ENCODE measurements at places on chromosomes 3 and 15.
A peak's percentile ranks its signal among the peaks of the same experiment; 100 is the strongest.

DNA sequence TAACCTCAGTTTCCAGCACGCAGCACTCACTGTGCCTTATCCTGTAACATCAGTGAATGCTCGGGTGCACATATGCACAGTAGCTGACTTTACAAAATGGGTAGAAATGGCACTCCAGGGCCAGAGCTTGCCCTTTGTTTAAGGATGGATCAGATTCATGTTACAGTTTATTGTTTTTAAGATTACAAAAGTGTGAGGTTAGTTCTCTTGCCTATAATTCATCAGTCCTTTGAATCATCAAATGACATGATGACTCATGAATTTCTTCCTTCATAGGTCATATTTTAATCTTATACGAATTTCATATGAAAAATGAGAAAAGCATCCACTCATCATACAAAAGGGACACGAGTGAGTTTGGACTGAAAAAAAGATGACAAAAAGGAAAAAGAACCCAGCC lies 545.3 kb downstream of the GBE1 start:
- no peak for DNase-seq

GRCh38 chr3:37751967-37752648 lies 109.6 kb upstream of the CTDSPL start:
- DNase-seq, result peak; percentile 7

DNA sequence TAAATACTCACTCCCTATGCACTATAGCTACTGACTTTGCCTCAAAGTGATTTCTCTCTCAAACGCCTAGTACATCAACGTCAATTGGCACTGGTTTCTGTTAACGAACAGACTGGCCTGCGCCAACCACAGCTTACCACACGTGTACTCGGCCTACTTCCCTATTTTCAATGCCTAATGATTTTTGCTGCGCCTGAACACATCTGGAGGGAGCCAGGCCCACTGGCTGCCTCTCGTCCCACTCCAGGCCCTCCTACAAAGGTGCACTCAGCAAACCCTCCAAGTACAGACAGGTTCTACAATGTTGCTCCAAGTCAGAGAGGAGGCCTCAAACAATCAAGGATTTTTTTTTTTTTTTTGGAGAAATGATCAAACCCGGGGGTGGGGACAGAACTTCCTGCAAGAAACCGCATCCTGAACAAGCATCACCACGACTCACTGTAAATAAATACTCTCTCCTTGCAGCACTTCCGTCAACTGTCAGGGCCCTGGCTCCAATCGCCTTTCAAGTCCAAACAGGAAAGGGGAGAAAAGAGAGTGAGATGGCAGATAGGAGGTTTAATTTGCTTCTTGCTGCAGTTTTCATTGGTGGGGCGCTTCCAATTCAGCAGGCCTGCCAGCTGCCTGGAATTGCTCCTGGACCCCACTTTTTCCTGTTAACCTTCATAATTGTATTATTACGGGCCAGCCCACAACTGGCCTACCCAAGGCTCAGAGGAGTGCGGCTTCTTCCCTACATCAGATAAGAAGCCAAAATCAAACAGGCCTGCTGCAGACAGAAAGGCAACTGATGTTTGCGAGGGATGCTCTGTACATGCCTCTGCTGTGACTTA lies 139.3 kb downstream of the FOXP1 start:
- no peak for DNase-seq

DNA sequence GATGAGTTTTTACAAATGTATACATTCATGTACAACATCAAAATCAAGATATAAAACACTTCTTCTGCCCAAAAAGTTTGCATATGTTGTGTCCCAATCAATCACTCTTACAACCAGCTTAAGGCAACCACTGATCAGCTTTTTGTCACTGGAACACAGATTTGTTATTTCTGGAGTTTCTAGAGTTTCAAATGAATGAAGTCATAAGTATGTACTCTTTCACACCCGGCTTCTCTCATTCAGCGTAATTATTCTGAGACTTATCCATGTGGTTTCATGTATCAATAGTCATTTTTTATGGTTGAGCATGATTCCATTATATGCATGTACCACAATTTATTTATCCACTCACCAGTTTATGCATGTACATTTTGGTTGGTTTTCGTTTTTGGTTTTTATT lies 53.0 kb upstream of the CORO2B start:
- no peak for DNase-seq

GRCh38 chr3:11651477-11651876 lies 7.8 kb upstream of the VGLL4 start:
- no peak for DNase-seq

DNA sequence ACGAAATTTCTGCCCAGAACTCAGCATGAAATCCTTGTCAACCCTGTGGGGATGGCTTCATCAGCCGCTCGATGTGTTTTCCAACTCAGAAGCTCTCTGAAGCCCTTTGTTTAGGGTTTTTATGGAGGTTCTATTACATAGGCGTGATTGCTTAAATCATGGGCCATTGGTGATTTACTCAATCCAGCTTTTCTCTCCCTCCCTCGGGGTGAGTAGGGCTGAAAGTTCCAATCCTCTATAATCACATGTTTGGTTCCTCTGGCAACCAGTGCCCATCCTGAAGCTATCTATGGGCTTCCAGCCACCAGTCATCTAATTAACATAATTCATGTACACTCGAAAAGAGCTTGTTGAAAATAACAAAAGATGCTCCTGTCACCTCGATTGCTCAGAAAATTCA lies 51.6 kb downstream of the GATM start:
- DNase-seq, result no peak

GRCh38 chr15:56322444-56322843 lies 42.8 kb upstream of the TEX9 start:
- no peak for DNase-seq

- no peak for DNase-seq
Observed at GRCh38 chr15:96089405-96090058, 241.0 kb upstream of the NR2F2 start.

DNA sequence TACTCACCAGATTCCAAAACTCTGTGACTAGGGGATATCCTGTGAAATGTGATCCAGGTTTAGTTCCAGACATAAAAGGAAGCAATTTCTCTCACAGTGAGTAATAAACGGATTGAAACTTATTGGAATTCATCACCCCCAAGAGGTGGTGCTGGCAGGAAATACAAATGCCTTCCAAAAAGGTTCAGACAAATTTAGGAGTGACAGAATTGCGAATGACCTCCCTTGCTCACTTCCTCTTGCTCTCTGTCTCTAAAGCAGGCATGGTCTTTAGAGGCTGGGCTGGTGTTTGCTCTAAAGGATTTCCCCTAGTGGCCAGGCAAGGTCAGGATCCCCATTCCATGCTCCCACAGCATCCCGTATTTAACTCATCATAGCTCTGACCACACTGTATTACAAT lies 449.4 kb upstream of the PPP2R3A start:
- DNase-seq, result no peak

- DNase-seq, result no peak
Observed at GRCh38 chr3:21314688-21315087, 436.3 kb downstream of the ZNF385D start.

DNA sequence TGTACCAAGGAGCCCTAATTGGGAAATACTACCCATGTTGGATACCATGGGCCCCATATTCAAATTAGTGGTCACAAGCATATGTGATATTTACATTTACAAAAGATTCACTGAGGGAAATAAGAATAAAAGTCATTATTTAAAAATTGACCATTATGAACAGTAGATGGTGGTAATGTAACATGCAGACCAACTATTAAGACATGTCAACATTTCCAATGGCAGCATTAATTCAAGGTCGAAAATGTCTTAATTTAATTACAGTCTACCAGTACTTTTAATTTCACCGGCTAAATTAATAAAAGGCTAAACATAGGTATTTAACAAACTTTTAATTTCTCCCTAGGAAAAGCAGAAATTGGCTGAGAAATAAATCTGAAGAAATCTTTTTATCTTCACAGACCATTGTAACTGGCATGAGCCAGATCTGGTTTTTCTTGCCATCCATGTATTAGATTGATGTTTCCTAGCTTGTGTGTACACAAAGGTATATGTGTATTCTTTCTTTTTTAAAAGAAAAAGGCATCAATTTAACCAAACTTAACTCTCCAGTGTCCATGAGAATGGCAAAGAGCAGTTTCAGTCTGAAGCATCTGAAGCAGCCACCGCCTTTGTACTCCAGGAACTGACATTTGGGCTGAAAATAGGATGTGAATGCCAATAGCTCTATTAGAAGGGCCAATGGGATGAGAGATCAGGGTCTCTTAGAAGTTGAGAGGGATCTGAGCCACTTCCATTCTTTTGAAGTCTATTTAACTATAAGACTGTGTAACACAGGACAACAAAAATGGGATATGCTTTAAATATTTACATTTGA lies 26.6 kb downstream of the NEK11 start:
- no peak for DNase-seq

DNA sequence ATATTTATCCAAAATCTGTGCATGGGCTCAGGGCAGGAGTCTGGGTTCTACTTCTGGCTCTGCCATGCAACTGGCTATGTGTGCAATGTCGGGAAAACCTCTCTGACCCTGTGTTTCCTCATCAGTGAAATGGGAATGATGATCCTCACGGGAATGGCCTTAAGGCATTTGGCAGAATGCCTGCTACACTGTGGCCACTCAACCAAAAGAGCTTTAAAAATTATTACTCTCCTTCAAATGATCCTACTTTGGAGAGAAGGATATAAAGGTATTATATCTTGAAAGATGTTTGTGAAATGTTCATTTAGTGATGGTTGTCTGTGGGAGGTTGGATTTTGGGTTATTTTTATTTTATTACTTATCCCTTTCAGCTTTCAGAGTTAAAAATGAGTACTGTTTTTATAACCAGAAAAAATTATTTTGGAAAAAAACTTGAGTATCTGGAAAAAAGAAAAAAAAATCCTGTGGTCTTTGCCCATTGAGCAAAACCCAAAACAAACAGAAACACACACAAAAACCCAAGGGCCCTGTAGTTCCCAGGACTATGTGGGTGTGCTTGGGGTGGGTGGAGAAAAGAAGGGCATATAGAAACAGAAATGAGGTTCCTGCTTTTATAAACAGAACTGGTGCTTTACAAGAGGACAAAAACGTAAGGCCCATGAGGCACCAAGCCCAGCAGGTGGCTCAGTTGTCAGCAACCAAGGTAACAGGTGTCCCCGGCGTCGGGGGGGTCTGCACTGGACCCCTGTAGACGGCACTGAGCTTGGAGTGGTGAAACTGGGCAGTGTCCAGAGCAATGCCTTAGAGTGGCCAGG lies 22.0 kb downstream of the RGMA start:
- no peak for DNase-seq

GRCh38 chr3:126713199-126713598 lies 9.2 kb downstream of the CHCHD6 start:
- DNase-seq, result no peak

DNA sequence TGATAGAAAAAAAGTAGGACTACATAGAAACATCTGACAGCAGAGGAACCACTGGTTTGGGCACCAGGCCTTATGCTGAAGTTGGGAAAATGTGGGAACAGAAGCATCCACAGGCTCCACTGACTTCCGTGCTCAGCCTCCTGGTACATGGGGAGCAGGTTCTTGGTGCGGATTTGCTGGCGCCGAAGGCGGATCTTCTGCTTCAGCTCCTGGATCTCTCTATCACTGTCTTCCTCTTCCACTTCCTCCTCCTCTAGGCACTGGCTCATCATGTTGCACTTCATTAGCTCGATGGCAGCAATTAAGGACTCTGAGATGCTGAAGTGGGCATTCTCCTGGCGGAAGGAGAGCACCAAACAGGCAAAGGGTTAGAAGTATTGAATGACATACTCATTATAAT lies 42.5 kb downstream of the RUBCN start:
- DNase-seq, result no peak

DNA sequence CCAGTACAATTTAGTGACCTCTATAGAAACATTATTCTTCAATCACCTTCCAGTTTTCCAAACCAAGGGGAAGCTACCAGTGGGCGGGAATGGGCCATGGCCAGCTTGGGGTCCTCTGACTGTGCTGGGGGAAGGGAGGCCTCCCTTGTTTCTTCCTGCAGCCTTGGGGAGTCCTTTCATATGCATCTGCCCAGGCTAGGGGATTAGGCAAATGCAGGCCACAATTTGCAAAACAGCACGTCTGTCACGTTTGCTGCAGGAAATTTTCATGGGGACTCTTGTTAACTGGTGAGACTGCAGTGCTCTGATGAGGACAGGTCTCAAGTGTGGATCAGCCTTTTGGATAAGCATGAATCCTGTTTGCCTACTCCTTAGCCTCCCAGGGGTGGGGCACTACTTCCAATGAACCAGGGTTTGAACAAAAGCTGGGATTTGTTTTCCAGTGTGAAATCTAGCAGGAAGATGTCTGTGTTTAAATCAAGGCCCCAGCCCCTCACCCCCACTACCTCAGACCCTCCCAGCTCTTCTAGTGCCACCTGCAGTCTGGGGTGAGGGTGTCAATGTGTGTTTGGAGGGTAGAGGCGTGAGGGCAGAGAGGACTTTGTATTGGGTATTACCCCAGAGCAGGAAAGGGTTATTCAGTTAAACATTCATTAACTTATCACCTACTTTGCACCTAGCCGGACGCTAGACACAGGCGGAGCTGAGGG lies 219.9 kb downstream of the OPA1 start:
- no peak for DNase-seq

DNA sequence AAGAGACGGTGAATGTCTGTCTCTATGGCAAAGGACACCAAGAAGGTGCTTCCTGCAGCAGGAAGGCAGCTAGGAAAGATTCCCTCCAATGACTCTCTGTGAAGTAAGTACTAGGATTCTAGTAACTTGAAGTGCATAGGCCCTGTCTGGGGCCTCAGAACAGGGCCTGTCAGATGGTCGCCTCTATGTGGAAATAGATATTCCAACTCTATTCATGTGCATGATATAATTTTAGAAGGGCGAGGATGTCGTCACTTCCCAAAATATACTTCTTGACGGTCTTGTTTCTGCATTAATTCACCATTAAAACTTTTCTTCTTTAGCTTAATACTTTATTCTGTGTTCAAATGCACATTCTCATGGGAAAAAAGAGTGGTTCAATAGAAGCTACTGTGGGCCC lies 167.0 kb downstream of the TLE3 start:
- DNase-seq, result no peak

GRCh38 chr3:33315826-33316225 lies 38.6 kb downstream of the FBXL2 start:
- DNase-seq, result no peak

- DNase-seq, result peak; percentile 74
Observed at GRCh38 chr15:39920510-39921273, 626 bp upstream of the GPR176 start.

GRCh38 chr3:31839144-31839917 lies 141.7 kb downstream of the OSBPL10 start:
- DNase-seq, result no peak

DNA sequence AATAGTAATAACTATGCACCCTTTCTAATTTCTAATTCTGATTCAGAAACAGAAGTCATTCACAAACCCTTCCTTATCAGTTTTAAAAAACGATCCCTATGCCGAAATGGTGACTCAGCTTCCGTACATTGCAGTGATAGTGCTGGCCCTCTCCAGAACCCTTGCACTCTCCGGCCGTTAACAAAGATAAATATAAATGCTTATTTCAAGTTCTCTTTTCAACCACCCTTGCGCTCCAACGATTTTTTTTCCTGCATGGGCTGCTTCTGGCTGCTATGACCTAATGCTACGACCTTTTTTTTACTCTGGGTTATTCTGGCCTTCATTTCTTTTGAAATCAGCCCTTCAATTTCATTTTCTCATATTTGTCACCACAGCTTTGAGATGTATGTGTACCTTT lies 646.2 kb downstream of the NTRK3 start:
- DNase-seq, result no peak

- no peak for DNase-seq
Observed at GRCh38 chr3:105653868-105654267, 214.9 kb downstream of the CBLB start.

- DNase-seq, result no peak
Observed at GRCh38 chr3:57556459-57557084, 498 bp downstream of the PDE12 start.
